SHP77 (cell line): ENCODE measurements at places on chromosomes 7 and 10.

- no peak for DNase-seq
Observed at GRCh38 chr10:59865101-59865500, 41.3 kb downstream of the CCDC6 start.

DNA sequence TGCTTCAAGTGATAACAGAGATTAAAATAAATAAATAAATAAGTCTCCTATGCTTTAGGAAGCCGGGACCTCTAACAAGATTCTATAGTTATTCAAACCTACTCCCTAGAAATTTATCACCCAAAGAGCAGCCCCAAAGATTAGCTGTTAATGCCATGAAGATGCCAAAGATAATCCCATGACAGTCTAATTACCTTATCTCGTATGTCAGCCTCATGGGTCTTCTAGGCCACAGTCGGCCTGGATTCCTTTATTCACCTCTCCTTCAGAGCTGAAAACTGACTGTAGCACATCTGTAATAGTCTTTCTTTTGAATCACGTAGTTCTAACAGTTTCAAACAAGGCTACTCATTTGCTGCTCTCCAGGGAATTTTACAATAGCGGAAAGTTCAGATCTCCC, 24.2 kb downstream of the COL1A2 start:
- DNase-seq = no peak

GRCh38 chr7:100854146-100854895, 1.8 kb downstream of the SLC12A9 start:
- no peak for DNase-seq

GRCh38 chr7:99203092-99203491, 4.8 kb downstream of the KPNA7 start:
- no peak for DNase-seq

DNA sequence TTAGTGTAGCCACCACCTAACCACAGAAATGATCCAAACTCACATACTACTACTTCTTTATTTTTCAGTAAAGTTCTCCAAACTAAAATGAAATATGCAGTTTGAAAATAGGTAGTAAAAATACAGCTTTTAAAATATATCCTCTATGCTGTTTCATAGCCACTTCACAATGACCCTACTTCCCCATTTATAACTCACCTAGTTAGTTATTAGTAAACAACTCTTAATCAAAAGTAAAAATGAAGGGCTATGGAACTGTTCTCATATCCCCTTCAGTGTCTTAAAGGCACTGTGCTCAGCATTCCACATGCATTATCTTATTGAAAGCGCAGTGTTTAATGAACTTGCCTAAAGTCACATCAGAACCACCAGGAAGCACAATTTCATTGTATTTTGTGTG, 43.5 kb downstream of the KMT2C start:
- DNase-seq = no peak

DNA sequence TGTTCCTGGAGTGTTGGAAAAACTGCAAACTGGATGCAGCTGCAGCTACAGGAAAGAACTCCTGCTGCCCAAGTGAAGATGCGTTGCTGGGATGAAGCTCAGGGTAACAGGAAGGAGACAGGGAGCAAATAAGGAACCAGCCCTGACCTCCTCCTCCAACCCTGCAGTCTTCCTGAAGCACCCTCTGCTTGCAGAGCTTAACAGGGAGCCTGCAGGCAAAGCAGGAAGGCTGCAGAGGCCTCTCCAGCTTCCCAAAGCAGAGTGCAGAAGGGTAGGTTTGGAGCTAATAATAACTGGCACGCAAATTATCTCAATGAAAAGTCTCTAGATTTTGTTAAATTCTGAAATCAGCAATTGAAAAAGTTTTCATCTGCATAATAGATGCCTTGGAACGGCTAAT, 92.5 kb downstream of the SORCS1 start:
- no peak for DNase-seq

- peak; percentile 82 for DNase-seq
Observed at GRCh38 chr7:12685550-12685949, 1.9 kb upstream of the ARL4A start.

- DNase-seq = peak; percentile 5
Observed at GRCh38 chr10:111598433-111599059, 521.7 kb downstream of the ADRA2A start.

DNA sequence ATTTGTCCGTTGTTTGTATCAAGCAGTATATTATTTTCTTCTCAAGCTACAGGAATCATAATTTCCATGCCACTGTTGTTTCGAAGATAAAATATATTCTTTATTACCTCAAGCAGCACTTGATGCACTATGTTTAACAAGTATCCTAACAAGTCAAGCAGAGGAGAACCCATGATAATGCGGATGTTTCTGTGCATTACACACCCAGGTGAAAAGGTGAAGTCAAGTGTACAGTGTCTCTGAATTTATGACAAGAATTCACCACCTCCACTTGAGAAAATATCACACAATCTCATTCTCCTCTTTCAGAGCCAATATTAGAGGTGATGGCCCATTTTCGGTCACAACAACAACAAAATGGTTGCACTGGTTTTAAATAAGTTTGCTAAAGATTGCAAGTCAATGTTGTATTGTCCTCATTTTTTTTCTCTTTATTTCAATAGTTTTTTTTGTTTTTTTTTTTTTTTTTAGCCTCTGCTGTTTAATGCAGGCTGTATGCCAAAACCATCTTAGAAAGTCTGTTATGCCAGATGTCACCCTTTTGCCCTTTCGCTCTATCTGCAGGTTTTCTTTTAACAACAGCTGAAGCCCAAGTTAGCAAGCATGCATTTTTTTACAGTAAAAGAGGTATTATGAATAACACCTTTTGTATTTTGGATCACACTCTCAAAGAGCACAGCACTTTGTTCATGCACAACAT, 568.7 kb upstream of the LRRN3 start:
- no peak for DNase-seq

DNA sequence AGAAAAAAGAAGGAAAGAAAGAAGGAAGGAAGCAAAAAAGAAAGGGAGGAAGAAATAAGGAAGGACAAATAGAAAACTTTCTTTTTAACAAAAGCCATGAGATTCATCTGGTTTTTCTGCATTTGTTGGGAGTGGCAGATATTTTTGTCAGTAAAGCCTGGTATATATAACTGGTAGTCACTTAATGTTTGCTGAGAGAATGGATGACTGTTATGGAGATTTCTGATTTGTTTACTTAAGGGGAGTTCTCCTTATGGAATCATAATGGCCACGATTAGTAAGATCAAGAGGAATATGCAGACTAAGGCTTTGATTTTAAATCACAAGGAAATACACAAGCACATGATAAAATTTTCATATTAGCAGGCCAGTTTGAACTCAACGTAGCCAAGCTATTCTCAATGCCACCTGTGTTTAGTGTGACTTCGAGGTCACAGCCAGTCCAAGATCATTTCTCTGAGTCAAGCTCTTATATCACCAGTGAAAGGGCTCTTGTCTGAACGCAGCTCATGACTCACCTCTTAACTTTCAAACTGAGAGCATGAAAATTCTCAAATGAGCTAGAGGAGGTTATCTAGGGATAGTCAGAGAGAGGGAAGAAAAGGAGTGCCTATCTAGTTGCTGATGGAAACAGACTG, 445.1 kb upstream of the ZMIZ1 start:
- DNase-seq = no peak

GRCh38 chr7:25752967-25753791, 398.8 kb upstream of the NFE2L3 start:
- no peak for DNase-seq

DNA sequence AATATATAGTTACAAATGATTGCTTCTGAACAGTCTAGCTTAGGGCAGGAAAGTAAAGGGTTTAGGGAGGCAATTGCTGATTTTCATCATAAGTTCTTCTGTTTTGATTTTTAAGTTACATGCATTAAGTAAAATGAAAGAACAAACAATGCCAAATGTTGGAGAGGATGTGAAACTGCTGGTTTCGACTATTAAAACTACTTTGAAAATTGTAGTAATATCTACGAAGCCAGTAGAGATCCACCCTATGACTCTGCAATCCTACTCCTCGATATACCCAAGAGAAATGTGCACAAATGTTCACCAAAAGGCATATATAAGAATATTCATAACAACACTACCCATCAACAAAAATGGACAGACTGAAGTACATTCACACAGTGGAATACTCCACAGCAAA, 24.3 kb downstream of the PDZD8 start:
- DNase-seq = no peak

DNA sequence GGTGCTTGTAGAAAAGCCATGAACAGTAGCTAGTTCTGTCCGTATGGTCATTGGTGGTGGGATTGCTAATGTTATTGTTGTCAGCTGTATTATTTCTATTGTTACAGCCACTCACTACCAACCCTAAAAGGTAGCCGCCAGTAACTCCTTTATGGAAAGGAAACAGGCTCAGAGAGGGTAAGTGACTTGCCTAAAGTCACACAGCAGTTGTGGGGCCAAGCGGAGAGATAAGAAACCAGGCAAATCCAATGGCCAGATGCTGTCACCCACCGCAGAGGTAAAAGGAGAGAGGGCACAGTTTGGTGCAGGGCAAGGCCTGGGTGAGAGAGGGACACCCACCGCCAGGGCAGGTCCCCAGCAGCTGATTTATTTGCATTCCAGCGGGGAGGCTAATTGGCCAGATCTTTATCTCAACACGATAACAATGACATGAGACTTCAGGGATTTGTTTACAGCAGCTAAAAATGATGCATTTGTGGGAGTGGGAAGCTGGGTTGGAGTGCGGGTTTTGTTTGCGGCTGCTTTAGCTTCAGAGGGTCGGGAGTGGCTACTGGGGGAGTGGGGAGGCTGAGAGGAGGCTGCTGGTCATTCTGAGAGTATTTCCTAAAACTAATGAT, 8.6 kb upstream of the NKX2-3 start:
- DNase-seq = no peak

DNA sequence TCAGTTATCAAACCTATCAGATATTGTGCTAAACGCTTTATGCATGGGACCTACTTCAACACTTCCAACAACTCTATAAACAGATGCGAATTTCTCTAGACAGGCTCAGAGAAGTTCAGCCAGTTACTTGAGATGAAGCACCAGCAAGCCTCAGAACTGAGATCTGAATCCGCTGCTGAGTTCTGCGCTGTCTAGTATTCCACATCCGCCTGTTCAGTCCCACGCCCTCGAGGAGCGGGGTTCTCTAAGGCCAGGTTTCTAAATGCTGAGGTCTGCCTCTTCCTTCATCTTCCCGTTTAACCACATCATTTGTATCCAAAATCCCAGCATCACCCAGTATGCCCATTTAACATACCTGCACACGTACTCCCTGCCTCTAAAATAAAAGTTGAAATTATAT, 297.8 kb upstream of the ZNF32 start:
- DNase-seq = no peak
